ENCODE measurements at places on chromosomes 11 and 22. TPM values are rescaled to one million over a fixed set of nuclear protein-coding genes. Genes with fewer than 3 reads are reported as not detected.

APOBEC3F gene
- 1.9 TPM for total RNA-seq

RPS19BP1 gene
- 86.8 TPM for total RNA-seq

SMIM38 gene
- not detected for total RNA-seq

SPTBN2 gene
- total RNA-seq: 11.2 TPM

MUC15 gene
- not detected for total RNA-seq

PHOX2A gene
- total RNA-seq: not detected

IGF2 gene
- total RNA-seq: 1.4 TPM

OR5P2 gene
- not detected for total RNA-seq

PITPNB gene
- total RNA-seq: 48.2 TPM

DERL3 gene
- 0.36 TPM for total RNA-seq

PGR gene
- not detected for total RNA-seq

BRSK2 gene
- total RNA-seq: 5.6 TPM

IFITM1 gene
- total RNA-seq: 0.38 TPM

ZNF280B gene
- total RNA-seq: 1.5 TPM

OR51B2 gene
- total RNA-seq: not detected

SRSF8 gene
- total RNA-seq: 18.6 TPM

TPBGL gene
- 0.15 TPM for total RNA-seq

FIBIN gene
- not detected for total RNA-seq

CADM1 gene
- total RNA-seq: 21.8 TPM

CCDC116 gene
- 0.06 TPM for total RNA-seq

Data from A549 treated with RU486 at 1 μM for 4 hours (cell line).